ENCODE measurements at places on chromosomes 5 and 9.
A peak's percentile ranks its signal among the peaks of the same experiment; 100 is the strongest.

DNA sequence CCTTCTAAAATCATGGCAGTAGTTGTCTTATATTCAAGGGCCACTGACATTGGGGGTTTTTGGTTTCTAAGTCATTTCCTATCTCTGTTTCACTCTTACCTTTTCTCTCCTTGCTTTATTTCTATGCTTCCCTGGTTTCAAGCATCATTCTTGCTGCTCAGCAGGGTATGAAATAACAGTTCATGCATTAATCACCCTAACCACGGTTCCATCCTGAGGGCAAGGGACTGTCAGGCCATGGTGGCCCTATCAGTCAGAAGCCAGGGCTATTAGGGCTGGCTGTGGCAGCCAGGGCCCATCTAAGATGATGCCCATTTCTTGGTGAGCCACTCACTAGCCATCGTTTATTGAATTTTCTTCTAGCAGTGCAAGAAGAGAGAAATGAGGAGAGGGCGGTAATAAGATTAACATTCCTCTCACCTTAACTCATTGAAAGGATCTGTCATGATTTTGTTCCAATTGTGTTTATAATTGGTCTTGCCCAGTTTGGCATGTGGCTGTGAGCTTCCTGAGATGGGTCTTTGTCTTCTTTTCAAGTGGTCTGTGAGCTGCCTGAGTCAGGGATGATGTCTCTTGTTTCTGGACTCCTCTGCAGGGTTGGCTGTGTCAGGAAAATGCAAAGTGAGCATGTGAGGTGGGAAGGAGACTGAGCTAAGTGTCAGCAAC, 45.2 kb downstream of the CYSTM1 start:
- DNase-seq = no peak

GRCh38 chr9:79641070-79641469, 69.3 kb downstream of the TLE4 start:
- no peak for DNase-seq

DNA sequence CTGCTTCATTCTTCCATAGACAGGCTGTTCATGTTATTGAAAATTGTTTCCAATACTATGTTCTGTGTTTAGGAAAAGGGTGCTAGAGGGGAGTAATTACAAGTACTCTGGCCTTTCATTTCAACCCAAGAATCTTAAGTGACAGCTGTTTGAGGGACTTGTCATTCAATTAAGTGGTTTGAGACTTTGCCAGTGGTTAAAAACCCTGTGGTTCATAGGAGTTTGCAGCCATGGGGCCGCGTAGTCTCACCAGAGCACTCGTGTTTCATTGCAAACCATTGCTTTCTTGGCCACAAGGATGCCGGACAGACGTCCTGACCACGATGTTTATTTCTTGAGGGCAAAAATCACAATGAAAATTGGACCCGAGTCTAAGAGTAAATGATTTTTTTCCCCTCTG, 248.8 kb downstream of the NNT start:
- DNase-seq = no peak

DNA sequence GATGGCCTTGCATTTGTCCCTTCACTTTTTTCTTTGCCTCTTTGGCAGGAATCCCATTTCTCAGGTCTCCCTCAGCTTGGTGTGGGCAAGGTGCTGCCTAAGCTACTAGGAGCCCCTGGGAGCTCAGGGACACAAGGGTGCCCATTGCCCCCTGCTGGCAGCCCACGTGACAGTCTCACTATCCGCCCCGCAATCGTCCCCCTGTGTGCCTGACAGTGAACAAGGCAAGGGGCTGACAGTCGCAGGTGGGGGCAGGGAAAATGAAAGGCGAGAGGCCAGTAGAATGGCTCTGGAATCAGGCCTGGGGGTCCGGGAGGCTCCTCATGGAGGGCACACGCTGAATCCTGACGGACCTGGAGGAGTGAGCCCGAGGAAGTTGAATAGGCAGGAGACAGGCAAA, 2.0 kb upstream of the PCDH12 start:
- no peak for DNase-seq

GRCh38 chr9:120016231-120016630, 563.7 kb downstream of the CDK5RAP2 start:
- no peak for DNase-seq

DNA sequence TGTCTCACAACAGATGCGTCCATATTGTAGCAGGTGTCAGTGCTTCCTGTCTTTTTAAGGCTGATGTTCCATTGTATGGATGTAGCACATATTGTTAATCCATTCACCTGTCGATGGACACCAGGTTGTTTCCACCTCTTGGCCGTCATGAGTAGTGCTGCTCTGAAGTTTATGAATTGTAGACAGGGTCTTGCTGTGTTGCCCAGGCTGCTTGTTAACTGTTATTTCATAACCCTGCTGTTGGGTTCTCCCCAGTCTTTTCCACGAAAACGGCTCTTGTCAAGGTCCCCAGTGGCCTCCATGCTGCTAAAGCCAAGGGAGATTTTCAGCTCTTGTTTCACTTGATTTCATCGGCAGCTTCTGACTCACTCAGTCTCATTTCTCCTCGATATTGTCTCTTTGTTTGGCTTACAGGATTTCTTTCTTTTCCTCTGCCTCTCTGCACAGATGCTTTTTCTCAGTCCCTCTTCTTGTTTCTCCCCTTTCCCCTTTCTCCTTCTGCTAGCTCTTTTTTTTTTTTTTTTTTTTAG, 12.1 kb upstream of the PSD2 start:
- no peak for DNase-seq

DNA sequence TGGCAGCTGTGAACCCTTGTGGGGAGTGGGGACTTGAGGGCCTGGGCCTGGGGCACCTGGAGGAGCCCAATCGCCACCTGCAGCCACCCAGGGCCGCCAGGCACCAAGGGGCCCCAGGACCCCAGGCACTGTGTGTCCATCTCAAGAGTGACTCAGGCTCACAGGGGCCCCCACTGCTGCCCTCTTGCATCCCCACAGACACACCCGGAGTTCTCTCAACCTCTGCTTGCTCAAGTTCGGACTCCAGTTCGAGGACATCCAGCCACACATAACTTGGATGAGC, 51.9 kb downstream of the MRPL36 start:
- DNase-seq = no peak

DNA sequence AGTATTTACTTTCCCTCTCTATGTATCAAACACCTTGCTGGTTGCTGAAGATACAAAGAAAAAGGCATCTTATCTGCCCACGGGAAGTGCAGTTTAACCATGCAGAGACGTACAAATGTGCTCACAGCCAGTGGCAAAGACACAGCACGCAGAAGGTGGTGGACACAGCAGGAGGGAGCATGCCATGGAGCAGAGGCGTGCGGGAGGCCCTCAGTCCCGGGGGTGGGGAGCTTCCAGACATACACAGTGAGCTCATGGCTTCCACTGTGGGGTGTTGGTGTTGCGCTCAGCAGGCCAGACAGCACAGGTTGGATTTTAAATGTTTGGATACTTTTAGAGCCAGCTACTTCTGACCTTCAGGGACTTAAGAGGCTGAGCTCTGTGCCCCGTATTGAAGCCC, 8.8 kb upstream of the BARX1 start:
- DNase-seq = no peak

- no peak for DNase-seq
These were observed 31.6 kb downstream of the PRLR start for GRCh38 chr5:35198686-35199085.

DNA sequence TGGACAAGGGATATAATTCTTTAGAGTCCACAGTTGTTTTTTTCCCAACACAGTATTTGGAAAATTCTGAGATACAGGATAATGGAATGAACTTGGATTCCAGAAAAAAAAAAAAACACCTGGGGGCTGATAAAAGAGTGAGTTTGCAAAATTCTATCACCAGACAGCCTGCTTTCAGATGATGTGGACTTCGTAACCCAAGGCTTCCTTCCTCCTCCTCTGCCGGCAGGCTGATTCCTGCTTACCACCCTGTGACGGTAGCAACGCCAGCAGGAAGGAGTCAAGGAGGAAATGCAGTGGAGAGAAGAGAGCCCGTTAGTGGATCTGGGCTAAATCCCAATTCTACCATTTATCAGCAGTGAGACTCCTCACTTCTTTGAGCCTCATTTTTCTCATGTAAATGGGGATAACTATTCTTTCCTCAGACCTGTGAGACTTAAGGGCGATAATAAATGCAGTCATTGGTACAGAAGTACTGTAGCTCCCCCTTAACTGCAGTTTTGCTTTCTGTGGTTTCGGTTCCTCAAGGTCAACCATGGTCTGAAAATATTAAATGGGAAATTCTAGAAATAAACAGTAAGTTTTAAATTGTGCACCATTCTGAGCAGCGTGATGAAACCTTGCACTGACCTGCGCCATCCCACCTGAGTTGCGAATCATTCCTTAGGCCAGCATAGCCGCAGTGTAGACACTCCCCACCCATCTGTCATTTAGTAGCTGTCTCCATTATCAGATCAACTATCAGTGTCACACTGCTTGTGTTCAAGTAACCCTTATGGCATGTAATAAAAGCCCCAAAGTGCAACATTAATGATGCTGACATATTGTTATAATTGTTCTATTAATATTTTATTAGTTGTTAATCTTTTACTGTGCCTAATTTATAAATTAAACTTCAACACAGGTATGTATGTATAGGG, 71.4 kb downstream of the DCP2 start:
- DNase-seq = no peak

- no peak for DNase-seq
These were observed 1.1 kb downstream of the HRCT1 start for GRCh38 chr9:35906923-35907699.

- DNase-seq = no peak
These were observed 282.9 kb downstream of the NR3C1 start for GRCh38 chr5:143120460-143121134.

DNA sequence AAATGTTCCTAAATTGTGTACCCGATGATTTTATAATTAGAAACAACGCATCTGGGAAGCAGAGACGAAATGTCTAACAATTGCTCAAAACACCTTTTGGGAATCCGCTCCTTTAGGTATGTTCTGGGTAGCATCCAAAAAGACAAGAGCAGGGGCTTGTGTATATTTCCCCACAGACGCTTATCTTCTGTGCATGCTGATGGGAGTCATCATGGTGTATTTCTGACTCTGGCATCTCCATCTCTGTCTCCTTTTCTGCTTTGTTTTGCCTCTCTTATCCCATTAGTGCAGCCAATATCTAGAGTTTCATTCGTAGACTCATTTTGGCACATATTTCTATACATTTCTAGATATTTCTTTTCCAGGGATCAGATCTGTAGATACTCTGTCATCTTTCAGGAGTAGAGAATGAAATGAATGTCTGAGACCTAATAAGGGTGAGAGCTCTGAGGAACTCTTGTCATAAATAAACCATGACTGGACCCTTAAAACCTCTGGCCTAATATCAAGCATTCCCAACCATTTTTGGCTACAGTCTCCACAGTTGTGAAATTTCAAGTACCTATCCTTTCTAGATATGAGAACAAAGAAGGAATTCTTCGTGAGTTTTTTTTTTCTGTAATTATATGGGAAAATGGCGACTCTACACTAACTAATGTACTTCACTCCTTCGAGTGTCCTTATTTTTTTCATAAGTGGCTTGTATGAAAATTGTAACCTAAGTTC, 508.2 kb downstream of the ACTL7B start:
- no peak for DNase-seq

DNA sequence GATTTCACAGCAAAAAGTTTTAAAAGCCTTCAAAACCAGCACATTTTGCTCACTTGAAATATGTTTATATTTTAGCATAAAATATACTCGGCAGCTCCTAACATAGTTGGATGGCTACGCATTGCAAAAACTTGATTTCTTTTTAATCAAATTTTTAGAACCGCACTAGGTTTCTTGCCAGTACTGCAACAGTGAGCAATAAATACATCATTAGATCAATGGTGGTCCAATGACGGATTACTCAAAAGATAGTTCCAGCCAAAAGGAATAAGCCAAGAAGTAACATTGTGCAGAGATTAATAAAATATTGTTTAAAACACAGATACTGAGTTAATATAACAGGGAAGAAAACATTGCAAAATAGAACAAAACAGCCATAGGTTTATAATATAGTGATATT, 5.5 kb downstream of the MARCHF3 start:
- no peak for DNase-seq

DNA sequence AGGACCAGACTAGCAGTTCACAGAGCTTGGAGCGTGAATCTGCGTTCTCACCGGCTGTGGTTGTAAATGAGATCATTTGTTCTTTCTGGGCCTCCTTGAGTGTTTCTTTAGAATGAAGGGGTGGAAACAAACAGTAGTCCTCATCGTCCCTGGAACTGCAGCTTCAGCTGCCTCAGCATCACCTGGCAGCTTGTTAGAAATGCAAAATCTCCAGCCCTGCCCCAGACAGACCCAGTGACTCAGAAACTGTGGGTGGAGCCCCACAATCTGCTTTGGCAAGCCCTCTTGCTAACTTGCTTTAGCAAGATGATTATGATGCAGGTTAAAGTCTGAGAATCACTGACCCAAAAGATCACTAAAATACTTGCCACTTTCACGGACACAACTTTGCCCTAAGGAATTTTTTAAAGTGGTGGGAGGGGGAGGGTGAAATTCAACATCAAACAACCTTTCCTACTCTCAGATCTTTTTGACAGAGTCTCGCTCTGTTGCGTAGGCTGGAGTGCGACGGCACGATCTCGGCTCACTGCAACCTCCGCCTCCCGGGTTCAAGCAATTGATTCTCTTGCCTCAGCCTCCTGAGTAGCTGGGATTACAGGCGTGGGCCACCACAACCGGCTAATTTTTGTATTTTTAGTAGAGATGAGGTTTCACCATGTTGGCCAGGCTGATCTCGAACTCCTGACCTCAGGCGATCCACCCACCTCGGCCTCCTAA, 86.0 kb downstream of the BRINP1 start:
- DNase-seq = no peak

DNA sequence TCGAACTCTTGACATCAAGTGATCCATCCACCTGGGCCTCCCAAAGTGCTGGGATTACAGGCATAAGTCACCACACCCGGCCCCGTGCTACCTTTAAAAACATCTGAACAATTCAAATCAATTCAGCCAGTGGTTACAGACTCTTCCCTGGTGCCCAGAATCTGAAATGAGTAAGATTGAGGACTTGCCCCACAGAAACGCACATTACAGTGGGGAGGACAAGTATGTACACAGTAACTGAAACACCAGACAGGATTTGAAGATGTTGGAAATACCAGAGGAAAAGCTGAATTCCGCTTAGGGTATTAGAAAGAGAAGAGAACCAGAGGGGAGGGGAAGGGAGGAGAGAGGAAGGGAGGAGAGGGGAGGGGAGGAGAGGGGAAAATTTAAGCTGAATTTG, 17.8 kb downstream of the NIM1K start:
- no peak for DNase-seq

- DNase-seq = no peak
These were observed 9.3 kb upstream of the CCL21 start for GRCh38 chr9:34719021-34719768.

GRCh38 chr9:136244122-136244968, 1.3 kb downstream of the QSOX2 start:
- peak; percentile 44 for DNase-seq

DNA sequence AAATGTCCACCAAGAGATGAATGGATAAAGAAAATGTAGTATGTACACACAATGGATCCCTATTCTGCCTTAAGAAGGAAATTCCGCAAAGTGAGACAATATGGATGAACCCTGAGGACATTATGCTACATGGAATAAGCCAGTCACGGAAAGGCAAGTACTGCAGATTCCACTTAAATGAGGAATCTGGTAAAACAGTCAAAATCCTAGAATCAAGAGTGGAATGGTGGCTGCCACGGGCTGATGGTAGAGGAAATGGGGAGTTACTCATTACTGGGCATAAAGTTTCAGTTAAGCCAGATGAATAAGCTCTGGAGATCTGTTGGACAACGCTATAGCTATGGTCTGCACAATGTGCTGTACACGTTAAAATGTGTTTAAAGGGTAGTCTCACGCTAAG, 47.2 kb downstream of the STK10 start:
- DNase-seq = no peak

- DNase-seq = no peak
These were observed 24.4 kb upstream of the SCAMP1 start for GRCh38 chr5:78335976-78336375.

GRCh38 chr9:4126184-4126865, 173.5 kb downstream of the GLIS3 start:
- DNase-seq = no peak

Data from activated CD8-positive, alpha-beta memory T cell treated with anti-CD3 and anti-CD28 coated beads for 4 hours (primary cell).